ENCODE measurements at places on chromosomes 1 and 21.

GRCh38 chr1:108636876-108637275 lies 24.0 kb downstream of the HENMT1 start:
- DNase-seq, result no peak

DNA sequence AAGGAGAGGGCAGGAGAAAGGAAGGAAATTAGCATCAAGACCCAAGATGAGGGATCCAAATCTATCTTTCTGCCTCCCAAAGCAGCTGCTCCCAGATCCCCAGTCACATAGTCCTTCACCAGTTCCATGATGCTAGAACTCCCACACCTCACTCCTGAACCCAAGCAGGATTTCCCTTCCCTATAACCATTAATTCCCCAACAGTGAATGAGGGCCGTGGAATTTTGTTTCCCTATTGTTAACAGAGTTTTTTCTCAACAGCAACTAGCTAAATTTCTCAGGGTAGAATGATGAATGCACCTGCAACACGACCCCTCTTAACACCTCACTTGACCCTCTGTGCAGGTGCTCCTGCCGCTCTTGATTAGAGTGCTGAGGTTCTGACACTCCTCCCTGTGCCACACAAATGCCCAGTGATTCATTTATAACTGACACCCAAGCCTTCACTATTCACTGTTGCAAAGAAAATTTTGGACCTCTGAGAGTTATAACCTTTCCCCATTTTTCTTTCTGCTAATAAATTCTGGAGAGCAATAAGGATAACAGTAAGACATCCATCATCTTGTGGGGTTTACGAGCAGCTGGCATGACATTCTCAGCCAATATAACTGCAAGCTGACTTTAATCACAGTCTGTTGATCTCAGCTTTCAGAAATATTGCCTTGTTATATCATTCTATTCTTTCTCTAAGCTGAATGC lies 25.4 kb upstream of the NPL start:
- DNase-seq, result no peak

- no peak for DNase-seq
These were observed 923 bp upstream of the IFNGR2 start for GRCh38 chr21:33402001-33402979.

- no peak for DNase-seq
These were observed 4.7 kb downstream of the GPR137B start for GRCh38 chr1:236147068-236147467.

DNA sequence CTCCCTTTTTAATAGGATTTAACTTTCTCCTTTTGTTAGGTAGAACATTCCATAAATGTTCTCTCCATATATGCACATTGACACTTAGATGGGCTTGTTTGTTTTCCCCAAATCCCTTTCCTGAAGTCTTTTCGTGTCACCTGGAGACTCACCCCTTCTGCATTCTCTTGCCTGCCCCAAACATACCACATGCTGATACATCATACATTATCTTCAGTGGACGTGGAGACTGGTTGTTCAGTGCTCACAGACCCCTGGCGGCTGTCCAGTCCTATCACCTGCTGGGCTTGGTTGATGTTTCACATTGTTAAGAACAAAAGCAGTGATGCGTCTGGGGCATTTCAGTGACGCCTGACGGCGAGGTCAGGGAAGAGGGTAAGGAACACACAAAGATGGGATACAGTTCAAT lies 22.2 kb downstream of the FMOD start:
- no peak for DNase-seq

GRCh38 chr1:217389895-217390294 lies 241.0 kb downstream of the GPATCH2 start:
- DNase-seq, result no peak

All from activated CD4-positive, alpha-beta T cell treated with anti-CD3 and anti-CD28 coated beads, Interleukin-2, amount 50 U/mL, for 16 hours (primary cell).